ENCODE measurements at places on chromosomes 6 and 20.

DNA sequence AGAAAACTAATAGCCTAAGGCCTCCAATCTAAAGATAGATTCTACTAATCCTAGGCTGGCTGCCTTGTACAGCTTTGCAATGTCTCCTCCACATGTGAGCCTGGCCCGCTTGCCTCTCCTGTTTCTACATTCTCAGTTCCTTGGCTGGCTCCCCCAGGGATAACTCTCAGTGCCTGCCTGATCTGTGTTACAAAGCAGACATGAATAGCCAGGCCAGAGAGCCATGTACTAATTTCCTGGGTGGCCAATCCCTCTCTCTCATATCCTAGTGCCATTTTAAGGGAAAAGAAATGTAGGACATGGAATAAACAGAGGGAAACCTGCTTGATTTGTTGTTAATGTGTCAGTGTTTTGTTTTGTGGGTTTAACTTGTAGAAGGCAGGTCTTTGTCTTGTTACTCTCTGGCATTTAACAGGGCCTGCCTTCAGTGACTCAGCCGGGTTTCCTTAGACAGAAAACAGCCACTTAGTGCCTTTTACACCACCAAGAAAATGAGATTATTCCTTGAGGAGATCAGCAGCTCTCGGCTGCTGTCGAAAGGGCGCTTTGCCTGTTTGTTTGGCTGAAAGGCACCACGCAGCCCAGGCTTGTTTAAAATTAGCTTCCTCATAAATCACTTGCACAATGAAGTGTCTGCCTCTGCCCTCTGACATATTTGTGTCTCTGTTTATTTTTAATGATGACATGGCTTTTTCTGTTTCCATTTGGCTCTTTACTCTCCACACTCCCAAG, 702.7 kb downstream of the MAFB start:
- DNase-seq, result peak; percentile 77

DNA sequence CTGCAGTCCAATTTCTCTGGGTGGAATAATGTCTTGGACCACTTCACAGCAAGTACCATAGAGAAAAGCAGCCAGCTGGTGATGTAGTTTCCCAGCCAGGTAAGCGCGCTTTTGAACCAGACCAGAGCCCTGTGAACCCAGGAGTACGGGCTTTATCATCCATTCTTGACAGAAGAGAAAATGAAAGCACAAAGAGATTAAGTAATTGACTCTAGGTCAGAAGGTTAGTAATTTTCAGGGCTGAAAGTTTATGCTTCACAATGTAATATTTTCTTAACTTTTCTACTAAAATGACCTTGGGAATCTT, 7.1 kb upstream of the UST start:
- DNase-seq, result no peak

- DNase-seq, result peak; percentile 85
These were observed 40.4 kb downstream of the TTI1 start for GRCh38 chr20:37992802-37993409.

- DNase-seq, result peak; percentile 61
These were observed 26.5 kb downstream of the BCKDHB start for GRCh38 chr6:80133020-80133419.

GRCh38 chr6:13689511-13690256, 22.0 kb downstream of the RANBP9 start:
- peak; percentile 67 for DNase-seq

GRCh38 chr20:49961413-49961812, 21.4 kb upstream of the SNAI1 start:
- peak; percentile 44 for DNase-seq

DNA sequence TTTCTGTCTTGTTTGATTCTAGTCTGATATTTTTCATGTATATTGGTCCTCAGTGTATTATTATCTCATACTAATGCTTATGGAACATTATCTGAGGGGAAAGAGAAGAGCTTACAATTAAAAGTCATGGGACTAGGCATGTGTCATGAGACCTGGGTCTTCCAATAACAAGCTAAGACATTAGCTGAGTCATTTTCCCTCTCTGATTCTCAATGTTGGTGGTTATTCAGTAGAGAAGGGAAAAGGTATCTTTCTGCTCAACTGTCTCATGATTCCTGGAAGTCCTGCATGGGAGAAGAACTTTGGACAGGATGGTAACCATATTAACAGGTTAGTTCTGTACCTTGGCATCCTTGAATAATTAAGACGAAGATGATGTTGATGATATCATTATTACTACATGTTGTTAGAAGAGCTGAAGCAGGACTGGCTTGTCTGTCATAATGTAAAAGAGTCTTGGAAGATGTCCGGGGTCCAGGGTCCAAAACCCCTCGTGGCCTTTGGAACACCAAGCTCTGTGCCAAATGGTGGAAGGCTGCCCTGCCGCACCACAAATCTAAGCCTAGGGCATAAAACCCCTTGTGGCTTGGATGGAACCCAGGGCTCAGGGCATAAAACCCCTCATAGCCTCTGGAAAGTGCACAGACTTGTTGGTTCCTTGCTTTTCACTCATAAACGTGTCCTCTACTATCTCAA, 19.1 kb downstream of the TRIM38 start:
- DNase-seq, result no peak

Measured in fibroblast of skin of back (primary cell).